ENCODE measurements at places on chromosomes 11 and 22.

GRCh38 chr11:503179-503981, 3.7 kb downstream of the RNH1 start:
- no peak for DNase-seq

DNA sequence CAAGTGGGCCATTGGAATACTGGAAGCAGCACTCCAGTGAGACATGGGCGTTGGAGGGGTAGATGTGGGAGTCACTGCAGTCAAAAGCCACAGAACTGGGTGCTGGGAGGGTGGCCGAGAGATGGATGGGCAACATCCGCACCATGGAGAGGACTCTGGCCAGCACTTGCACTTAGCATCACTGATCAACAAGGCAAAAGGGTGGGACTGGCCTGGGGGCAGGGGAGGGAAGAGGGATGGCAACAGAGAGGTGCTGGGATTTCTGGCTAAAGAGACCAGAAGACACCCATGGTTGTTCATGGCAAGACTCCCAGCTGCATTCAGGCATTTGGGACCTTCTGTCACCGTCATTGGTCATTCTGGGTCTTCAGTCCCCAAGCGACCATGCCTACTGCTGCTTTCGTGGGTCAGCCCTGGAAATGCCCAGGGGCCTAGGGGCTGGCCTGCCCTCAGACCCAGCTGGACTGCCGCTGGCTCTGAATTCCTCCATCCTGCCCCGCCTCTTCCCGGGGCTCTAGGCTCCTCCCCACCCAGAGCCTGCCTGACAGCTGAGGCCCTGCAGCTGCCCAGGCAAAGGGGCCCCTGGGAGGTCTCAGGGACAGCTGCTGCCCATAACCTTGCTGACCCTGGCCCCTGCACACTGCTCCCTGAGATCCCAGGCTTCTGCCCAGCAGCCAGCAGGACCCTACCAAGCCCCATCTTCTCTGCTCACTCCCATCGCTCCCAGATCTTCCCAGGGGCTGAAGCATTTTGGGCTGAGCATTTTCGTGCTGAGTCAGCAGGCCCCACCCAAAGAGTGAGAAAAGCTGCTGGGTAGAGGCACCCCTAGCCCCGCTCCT, 13.0 kb upstream of the CDC42EP2 start:
- no peak for DNase-seq

GRCh38 chr11:73141031-73141308, 1.1 kb downstream of the FCHSD2 start:
- DNase-seq, result peak; percentile 17

DNA sequence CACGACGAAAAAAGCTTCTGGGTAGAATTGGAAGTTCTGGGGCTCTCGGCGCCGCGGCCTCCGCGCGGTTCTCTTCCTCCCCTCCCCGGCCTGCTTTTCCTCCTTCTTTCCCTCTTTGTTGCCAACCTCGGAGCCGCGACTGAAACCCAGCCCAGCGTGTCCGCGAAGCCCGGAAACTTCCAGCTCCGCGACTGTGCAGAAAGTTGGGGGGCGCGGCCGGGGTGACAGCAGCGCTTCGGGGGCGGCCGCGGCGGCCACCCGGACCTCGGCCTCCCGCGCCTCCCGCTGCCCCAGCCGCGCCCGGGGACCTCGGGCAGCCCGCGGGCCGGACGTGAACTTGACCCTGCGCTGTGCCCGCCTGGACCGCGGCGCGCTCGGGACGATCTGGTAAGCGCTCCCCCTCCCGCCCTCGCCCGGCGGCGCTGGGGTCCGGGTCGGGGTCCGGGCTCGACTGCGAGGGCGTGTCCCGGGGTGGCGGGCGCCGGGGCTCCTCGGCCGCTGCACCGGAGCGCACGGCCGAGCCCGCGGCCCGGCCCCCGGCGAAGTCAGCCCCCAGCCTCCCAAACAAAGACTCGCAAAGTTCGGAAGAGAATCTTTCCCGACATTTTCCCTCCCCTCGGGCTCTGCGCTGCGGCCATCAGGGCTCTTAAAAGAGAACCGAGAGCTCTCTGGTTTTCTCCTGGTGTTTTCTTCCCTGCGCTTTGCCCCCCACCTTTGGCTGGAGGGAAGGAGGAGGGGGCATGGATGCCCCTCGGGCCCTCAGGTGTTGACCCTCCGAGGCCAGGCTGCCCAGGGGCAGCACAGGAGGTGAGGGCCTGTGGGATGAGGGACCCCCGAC, 67.9 kb upstream of the WNT7B start:
- DNase-seq, result peak; percentile 26

- DNase-seq, result no peak
Measured at GRCh38 chr22:23893121-23893944, 850 bp upstream of the MIF start.

DNA sequence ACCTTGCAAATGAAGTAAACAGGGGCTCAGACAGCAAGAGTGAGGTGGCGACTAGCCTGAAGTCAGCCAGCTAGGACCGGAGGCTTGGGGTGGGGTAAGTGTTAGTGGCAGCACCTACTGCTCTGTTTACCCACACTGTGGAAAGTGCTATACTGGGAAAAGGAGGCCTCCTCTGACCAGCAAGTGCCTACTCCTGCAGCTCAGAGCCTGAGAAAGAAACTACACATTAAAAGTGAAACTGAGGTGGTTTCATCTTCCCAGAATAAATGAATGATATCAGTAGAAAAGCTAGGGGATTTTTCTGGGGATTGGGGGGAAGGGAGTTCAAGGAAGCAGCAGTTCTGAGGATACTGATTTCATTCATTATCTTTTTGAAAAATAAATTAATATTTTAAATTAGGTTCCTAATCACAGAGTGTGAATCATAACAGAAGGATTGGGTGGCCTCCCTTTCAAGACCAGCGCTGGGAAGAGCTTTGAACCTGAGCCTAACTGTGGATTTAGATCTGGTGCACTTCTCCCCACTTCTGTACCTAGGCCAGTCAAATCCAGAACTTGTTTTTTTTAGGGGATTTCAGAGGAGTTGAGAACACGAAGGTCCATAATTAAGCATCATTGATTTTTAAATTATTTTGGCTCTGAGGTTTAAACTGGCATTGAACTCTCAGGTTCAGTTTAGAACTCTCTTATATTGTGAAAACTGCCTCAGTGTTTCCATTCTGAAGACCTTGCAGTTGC, 48.1 kb upstream of the GRAMD1B start:
- peak; percentile 55 for DNase-seq

- DNase-seq, result no peak
Measured at GRCh38 chr11:106397787-106398501, 320.5 kb downstream of the AASDHPPT start.

- no peak for DNase-seq
Measured at GRCh38 chr11:73252577-73253191, 19.5 kb upstream of the P2RY6 start.

DNA sequence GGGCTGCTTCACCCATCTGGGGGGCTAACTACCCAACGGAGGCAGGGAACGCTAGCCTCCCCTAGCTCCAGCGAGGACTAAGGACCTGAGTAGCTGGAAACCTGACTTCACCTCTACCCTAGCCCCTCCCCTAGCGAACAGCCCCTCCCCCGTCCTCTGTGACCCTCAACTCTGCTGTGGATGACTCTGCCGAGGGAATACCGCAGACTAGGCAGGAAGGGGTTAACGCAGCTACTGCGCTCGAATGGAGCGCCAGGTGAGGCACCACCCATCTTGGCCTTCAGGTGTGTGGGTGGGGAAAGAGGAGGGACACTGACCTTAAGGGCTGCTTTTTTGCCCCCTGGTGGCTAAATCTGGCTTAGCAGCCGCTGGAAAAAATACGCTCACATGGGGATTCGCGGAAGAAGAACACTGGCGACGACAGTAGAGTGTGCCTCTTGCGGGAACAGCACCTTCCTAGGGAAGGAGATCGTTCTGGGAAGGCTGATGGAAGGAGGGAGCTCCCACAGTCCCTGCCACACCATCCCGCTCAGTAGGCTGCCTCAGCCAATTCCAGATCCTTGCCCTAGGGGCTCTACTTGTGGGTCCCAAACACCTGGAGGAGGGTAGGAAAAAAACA, 4.5 kb upstream of the BCL9L start:
- DNase-seq, result peak; percentile 90

DNA sequence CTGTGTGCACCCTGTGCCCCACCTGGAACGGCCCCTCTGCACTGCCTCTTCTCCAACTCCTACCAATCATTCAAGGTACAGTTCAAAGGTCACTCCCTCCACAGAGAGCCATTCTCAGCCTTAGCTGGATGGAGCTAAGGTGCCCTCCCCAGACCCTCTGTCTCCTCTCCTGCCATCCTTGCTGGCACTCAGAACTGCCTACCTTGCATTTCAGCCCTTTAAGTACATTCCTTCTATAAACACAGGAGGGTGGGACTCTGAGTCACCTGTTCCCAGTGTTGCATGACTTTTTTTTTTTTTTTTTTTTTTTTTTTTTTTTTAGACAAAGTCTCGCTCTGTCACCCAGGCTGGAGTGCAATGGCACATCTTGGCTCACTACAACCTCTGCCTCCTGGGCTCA, 8.6 kb downstream of the TTLL1 start:
- DNase-seq, result no peak

DNA sequence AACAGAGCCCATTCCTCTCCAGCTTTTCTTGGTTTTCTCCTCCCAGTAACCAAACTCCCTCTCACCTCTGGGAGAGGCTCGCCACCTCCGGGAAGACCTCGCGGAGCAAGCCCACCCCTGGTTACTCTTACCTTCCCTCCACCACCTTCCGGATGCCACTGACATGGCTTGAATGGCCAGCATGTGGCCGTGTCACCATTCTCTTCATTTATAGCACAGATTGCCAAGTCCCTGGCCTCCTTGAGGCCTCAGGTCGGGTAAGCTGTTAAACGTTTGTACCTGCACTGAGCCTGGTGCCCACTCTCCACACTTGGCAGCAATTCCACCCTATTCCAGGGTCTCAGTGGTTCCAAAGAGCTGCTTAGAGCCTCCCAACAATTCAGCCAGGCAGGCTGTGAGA, 8.0 kb upstream of the FXYD2 start:
- no peak for DNase-seq

DNA sequence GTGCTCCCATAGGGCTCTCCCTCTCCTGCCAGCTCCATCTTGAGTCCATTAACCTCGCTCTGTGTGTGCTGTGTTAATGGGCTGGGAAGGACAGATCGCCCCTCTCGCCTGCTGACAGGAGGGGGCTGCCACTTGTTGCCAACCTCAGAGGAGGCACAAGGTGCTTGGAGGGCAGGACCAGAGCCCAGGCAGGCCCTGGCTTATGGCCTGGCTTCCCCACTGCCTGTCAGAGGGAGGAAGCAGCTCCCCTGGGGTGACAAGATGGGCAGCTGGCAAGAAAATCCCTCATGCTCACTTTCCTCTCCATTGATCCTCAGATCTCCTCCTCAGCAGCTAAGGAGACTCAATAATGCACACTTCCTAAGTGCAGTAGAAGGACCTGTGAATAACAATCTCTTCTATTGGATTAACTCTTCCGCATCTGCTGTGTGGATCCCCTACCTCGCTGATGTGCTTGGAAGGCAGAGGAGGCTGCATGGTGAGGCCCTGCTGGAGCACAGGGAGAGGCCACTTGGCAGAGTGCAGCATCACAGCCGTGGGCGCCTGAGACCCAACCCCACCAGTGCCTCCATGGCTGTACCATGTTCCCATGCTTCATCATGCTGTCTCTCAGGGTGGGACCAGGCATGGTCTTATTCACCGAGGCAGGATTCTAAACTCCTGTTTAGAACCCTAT, 70.3 kb downstream of the TRIM29 start:
- no peak for DNase-seq

- DNase-seq, result peak; percentile 70
Measured at GRCh38 chr22:20571531-20572007, 64.2 kb downstream of the MED15 start.

DNA sequence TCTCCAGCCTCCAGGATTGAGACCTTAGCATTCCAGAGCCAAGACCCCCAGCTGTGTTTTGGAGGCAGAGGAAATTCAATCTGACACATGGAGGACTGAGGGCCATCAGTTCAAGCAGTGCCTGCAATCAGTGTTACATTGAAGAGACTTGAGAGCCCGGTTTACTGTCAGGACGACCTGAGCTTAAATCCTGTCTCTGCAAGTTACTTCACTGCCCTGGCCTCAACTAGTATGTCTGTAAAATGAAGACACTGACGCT, 35.1 kb downstream of the TRIM29 start:
- DNase-seq, result no peak

GRCh38 chr11:774873-775592, 2.3 kb downstream of the GATD1 start:
- DNase-seq, result no peak

GRCh38 chr22:30947173-30947815, 21.3 kb downstream of the MORC2 start:
- DNase-seq, result no peak

GRCh38 chr22:29307596-29308147, 1.2 kb downstream of the GAS2L1 start:
- no peak for DNase-seq

DNA sequence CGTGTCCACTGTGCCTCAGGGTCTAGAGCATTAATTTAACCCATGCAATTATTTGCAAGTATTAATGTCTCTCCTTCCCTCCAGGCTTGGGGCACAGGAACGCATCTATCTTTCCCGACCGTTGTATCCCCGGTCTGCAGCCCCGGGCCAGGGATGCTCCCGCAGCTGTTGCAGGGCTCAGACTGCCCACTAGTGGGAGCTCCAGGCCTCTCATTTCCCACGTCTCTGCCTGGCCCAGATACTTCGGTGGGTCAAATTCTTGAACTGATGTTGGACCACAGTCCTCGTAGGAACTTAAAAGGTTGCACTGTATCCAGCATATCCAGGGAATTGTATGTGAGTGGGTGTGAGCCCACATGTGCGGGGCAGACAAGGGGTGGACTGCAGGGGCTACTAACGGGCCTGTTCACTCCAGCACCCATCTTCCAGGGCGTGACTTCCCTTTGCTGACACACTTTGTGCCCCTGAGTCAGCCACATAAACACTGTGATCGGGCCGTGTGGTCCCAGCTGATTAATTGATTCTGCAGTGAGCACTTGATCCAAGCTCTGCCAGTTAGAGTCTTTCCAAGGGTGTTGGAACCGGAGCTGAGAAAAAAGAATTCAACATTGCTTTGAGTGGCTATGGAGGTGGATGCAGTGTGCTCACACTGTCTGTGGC, 451.3 kb downstream of the TBC1D22A start:
- DNase-seq, result peak; percentile 59

DNA sequence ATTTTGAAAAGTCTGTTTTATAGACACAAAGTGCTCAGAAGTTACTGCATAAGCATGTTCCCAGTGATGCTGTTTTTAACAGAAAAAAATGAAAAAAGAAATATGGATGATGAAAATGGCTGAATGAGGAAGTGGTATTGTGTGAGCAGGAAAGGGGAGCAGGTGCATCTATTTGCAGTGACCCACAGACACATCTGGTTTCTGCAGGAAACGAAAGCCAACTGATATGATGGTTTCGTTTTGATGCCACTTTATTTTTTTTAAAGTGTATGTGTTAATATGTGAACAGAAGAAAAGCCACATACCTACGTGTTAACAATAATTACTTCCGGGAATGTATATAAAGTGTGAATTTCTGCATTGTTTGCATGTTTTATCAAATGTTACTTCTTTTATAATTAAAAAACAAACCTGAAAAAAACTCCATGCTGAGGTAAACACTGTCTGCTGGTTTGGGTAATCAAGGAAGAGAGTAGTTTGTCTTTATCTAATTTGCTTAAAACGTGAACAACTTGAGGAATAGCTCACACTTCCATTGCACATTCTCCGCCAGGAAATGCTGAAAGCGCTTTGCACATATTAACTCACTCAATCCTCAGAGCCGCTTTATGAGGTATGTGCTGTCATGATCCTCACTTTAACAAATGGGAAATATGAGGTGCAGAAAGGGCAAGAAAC, 1335.9 kb downstream of the TBC1D22A start:
- DNase-seq, result no peak
